ENCODE measurements at places on chromosomes 3 and 15. TPM values are rescaled to one million over a fixed set of nuclear protein-coding genes. Genes with fewer than 3 reads are reported as not detected.

The APBA2 gene
- not detected for total RNA-seq

The KBTBD13 gene
- not detected for total RNA-seq

- no peak for DNase-seq
Observed at GRCh38 chr15:81050805-81051204, 50.1 kb downstream of the TLNRD1 start.

- no peak for DNase-seq
Observed at GRCh38 chr15:28185148-28185895, 86.2 kb upstream of the OCA2 start.

DNA sequence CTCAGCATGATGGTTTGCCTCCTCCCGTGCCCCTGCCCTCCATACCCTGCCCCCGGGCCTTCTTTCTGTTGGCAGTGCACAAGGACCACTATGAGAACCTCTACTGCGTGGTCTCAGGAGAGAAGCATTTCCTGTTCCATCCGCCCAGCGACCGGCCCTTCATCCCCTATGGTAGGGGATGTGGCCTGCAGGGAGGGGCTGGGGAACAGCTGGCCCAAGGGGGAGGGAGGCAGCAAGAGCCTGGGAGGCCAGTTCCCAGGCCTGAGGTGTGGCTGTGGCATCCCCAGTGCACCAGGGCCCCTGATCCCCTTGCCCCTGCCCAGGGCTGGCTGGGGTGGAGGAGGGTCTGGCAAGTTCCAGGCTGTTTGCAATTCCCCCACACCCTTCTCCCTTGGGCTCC lies 2.6 kb upstream of the PLA2G4B start:
- no peak for DNase-seq

- no peak for DNase-seq
Observed at GRCh38 chr3:73446467-73447110, 178.2 kb downstream of the PDZRN3 start.

The CACNA2D3 gene
- 0.42 TPM for total RNA-seq

DNA sequence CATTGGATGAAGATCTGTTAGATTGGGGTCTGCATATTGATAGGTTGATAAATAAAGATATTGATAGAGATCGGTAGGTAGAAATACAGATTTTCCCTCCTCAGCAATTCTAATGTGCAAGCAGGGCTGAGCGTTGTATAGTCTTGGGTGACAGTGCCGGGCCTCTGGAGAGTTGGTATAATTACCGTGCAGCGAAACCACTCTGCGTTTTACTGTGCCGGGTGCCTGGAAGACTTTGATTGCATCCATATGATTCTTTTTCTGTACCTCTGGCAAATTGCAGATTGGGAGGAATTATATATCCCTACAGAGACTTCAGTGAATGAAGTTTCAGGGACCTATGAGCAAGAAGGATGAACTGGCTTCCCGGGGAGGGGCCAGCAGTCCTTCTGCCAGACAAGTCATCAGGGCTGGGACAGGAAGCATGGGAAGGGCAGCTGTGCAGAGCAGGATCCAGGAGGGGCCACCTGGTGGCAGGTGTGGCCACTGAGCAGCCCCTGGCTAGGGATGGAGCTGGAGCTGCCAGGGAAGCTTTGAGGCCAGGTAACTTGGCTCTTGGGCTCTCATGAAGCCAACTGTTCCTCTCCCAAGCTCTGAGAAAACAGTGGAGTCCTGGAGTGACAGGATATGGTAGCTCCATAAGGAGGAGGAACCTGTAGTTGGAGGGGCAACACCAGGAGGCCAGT lies 132.5 kb downstream of the APBA2 start:
- no peak for DNase-seq

- no peak for DNase-seq
Observed at GRCh38 chr3:10492364-10493201, 12.8 kb downstream of the ATP2B2 start.

The ALDH1L1 gene
- total RNA-seq: not detected

All from OCI-LY7 (cell line).